ENCODE measurements at places on chromosomes 7 and 10. TPM values are rescaled to one million over a fixed set of nuclear protein-coding genes. Genes with fewer than 3 reads are reported as not detected.

CRHR2 gene
- polyA plus RNA-seq = 1.2 TPM

LIPJ gene
- 0.37 TPM for polyA plus RNA-seq

DNA2 gene
- polyA plus RNA-seq = 1.1 TPM

DNA sequence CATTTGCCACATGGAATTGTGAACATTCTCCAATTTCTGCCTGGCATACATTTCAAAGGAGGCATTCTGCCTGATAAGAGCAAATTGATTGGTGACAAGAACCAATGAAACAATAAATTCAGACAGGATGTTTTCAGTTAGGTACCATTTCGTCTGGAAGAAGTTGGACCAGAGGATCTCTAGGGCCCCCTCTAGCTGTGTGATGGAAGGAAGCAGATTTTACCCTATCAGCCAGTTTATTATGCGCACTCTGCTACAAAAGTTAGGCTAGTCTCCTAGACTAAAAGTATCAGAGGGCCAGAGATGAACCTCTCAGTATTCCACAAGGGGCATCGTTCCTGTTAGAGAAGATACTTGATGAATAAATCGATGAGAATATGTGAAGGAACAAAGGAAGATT lies 118.0 kb downstream of the BUB3 start:
- no peak for DNase-seq

- no peak for DNase-seq
Measured at GRCh38 chr7:12709726-12710502, 22.5 kb downstream of the ARL4A start.

DNA sequence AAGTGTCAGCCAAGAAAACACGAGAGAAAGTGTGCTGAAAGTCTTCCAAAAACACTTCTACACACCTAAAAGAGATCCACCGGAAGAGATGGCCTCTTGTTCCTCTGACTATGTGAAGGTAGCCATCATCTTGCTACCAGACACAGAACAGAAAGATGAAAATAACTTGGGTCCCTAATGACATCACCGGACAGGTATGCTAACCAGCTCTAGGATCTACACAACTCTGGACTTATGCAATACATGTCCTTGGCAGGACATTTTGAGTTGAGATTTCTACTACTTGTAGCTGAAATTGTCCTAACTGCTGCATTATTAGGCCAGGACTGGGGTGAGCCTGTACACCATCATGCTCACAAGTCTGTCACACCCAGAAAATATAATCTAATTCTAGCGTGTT lies 358.7 kb downstream of the ELMO1 start:
- DNase-seq = no peak

DNA sequence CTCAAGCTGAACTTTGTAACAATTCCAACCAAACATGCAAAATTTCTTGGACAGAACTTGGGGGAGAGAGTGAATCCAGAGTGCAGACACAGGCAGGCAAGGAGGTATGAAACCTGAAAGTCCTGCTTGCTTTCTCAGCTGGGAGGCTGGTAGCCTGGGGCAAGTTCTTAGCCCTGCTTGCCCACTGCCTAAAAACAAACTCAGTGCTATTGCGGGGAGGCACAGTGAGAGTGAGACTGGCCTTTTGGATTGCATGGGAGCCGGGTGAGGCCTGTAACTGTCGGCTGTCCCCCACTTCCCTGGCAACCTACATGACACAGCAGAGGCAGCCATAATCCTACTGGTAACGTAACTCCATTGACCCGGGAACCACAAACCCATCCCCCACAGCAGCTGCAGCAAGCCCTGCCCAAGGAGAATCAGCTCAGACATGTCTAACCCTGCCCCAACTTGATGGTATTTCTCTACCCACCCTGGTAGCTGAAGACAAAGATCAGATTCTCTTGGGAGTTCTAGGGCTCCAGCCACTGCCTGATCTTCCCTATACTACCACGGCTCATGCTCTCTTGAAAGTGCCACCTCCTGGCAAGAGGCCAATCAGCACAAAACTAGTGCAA lies 663.6 kb downstream of the GRM8 start:
- DNase-seq = no peak

DNA sequence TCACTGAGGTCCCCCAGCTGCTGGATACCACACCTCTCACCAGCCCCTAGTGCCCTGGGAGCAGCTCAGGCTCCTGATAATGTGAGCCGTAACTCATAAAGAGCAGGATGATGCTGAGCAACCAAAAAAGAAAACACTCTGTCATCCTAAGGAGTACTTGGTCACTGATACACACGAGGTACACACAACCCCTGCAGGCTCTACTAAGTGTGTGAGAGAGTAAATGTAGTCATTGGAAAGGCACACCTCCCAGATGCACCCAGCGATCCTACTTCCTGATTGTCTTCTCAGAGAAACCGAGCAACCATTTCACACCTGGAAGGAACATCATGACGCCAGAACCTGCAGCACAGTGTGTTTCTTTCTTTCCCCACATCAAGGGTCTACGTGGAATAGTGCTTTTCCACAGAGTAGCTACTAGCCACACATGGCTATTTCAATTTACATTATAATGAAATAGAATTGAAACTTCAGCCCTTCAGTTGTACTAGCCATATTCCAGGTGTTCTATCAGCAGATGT lies 34.2 kb downstream of the FIGNL1 start:
- no peak for DNase-seq

DNA sequence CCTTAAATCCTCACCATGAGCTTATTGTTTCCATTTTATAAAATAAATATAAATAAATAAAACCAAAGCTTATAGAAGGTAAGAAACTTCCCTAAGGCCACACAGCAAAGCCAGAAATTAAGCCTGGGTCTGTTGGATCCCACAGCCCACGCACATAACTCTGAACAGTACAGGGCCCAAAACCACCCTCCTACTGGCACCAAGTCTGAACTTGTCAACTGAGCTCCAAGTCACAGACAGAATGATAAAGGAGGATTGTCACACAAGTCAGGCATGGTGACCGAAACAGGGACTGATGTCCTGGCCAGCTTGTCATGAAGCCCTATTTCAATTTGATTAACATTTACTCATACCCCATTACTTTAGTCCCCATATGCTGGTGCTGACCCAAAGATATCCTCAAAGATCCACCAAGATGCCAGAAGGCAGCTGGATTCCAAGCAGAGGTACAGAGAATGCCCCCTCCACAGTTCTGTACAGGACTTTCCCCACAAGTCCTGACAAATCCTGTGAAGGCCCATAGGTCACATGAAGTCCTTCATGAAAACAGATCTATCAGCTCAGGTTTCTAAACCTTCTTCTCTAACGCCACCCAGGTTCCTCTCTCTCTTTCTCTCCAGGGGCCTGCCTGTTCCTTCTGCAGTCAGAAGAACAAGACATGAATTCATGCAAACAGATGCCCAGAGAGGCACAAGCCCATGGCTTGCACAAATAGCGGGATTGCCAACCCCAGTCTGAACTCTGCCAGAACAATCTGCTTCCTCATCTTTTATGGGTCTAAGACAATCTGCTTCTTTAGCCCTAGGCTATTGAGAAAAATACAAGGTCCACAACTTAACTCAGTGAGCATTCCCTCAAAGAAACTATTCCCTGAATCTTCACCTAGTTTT lies 60.9 kb downstream of the GLI3 start:
- DNase-seq = no peak

GRCh38 chr7:21603972-21604749 lies 61.3 kb downstream of the DNAH11 start:
- DNase-seq = no peak

- DNase-seq = no peak
Measured at GRCh38 chr7:137903382-137904169, 56.8 kb upstream of the DGKI start.
